ENCODE measurements at places on chromosomes 5 and 9.

GRCh38 chr5:122498163-122498562 is 186.1 kb downstream of the SNCAIP start:
- no peak for DNase-seq

GRCh38 chr5:13572163-13572562 is 372.3 kb downstream of the DNAH5 start:
- DNase-seq: no peak

DNA sequence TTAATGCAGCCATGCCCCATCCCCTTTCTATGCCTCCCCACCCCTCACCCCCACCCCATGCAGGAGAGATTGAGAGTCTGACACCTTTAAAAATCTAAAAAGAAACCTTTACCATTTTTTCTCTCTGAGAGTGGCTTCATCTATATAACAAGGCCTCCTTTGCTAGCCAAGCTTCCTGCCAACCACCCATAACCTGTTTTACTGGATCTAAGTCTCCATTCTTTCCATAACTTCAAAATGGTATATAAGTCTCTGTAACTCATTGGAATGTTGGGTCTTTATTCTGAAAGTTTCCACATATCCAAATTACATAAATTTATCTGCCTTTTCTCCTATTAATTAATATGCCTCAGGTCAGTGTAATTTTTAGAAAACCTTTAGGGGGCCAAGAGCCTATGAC is 1174.0 kb downstream of the MAT2B start:
- DNase-seq: no peak

DNA sequence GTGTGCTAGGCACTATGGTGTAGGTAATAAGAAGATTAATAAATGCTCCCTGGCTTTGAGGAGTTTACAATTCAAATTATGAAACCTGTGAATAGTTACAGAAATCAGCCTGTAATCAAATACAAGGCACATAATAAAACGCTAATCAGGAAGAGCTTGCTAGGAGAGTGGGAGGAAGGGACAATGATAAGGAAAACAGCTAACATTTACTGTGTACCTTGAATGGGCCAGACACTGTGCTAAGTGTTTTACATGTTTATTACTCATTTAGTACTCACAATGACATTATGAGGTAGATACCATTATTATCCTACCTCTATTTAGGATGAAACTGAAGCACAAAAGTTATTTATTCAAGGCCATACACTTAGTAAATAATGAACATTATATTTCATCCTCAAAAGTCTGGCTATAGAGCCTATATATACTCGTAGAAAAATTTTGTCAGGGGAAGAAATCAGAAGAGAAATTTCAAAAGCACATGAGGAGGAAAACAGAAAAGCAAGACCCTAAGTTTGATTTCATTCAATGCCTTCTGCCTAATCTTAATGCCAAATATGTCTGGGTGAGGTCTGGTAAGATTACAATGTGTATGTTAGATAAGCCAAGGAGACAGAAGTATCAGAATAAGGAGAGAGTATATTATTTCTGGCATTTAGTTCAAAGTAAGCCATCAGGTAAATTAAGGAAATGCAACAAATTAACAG is 35.9 kb downstream of the AFF4 start:
- DNase-seq: no peak

DNA sequence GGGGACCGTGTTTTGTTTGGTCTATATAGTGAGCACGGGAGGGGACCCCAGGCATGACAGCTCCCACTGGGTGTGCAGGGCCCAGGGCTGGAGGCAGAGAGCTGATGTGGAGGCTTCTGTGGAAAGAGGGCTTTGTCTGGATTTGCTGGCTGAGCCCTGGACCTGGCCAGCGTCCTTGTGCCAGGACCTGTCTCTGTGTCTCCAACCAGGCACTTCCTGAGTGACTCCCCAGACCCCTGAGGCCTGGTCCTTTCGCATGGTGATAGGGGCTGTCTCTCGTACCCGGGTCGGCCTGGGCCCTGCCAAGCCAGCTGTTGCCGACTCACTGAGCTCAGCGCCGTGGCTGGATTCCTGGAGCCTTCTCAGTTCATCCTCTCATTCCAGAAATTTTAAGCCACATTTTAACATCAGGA is 77.6 kb downstream of the ADAMTS2 start:
- peak; percentile 4 for DNase-seq

GRCh38 chr5:140574165-140574564 is 9.5 kb downstream of the SLC35A4 start:
- DNase-seq: no peak

DNA sequence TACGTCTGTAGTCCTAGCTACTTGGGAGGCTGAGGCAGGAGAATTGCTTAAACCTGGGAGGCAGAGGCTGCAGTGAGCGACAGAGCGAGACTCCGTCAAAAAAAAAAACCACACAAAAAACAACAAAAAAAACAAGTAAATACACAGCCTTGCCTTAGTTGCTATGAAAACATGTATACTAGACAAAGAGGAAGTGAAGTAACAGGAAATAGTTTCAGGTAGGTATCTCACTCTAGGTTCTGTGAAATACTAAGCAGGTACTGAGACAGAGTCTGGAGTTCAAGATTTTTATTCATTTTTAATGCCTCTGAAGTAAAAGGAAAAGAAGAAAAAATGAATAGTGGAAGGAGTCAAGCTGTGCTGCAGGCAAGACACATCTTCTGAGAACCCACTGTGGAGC is 687.9 kb upstream of the RGMB start:
- no peak for DNase-seq

GRCh38 chr5:4651806-4652565 is 488.1 kb upstream of the ADAMTS16 start:
- no peak for DNase-seq

DNA sequence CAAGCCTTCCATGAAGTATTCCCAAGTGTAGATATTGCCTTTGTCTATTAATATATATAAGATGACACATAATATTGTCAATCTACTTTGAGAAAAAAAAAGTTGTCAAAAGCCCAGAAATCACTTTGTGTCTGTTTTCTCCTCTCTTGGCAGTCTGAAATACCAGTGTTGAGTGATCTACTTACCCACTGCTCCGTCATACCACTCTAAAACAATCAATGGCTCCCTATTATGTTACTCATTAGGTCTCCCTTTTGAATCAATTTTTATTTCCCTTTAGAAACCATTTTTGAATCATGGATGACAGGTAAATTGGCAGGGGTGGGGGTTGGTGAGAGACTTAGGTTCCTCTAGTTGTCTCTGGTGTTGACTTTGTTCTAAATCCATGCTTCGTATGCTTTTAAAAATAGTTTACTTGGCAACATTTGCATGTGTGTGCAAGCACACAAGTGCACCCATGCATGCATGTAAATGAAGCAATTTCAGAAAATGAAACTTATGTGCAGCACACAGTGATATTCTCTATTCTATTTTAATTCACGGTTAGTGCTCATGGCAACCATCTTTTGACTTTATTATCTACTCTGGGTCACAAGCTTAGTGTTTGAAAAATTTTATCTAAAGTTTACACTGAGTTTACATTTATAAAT is 378.9 kb downstream of the RAB3C start:
- no peak for DNase-seq

DNA sequence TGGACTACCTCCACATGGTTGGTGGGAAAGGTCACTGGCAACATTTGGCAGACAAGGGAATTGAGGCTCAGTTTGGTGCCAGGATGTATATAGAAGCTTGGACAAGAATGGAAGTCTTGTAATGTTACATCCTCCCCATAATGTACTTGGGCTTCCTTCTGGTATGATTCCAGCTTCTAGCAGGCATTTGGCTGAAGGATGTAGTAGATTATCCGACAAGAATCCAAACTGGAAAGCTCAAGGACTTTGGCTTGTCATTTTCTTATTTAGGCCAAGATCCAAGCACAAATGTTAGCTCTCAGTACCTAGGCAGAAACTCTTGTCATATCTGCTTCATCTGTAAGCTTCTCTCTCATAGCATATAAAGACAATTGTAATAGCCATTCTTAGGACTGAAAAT is 209.1 kb downstream of the MAPKAP1 start:
- no peak for DNase-seq

DNA sequence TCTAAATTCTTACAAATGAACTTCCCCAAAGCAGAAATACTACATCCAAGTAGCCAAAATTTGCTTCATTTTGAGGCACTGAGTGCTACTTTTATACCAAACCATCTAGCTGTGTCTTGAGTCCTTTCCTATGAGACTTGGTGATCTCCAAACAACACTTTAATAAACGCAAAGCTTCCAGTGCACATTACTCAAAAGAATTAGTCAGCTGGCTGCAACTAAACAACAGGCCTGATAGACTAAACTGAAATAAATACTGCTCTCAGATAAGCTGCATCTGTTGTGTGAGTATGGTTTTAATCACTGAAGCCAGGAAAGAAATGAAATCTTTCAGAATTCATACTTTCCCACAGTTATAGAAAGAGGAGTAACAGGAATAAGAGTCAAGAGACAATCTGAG is 80.3 kb downstream of the VCAN start:
- no peak for DNase-seq

DNA sequence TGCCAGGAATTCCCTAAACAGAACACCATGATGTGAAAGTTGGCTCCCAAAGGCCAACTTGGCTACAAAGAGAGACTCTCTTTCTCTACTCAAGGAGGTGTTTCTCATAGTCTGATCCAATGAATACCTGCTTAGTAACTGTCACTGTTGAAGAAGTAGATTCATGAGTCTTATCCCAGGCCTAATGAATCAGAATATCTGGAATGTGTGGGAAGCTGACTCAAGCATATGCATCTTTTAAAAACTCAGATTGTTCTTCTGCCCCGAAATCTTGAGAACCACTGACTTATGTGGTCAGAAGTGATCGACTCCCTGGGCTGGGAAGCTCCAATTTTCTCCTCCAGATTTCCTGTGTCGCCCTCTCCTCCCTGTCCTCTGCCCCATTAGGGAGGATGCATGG is 345.6 kb downstream of the PLK2 start:
- no peak for DNase-seq

GRCh38 chr5:14721990-14722656 is 57.6 kb downstream of the OTULIN start:
- DNase-seq: no peak

DNA sequence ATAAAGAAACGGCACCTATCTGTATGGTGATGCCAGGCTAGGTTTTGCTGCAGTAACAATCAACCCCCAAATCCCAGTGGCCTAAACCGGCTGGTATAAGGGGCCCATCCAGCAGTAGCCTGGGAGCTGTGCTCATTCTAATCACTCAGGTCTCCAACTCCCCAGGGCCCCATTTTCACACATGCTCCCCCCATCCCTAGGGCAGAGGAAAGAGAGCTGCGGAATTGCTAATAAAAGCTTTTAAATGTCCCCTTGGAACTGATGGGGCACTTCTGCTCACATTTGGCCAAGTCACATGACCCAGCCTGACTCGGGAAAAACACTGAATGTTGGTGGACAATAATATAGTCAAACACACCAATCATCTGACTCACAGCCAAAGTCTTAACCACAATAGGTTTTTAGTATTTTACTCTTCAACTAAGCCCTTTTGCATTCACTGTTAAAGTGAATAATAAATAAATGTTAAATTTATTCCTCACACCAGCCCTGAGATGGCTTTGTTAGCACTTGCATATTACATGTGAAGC is 1.6 kb downstream of the FBLL1 start:
- no peak for DNase-seq

GRCh38 chr5:12315461-12315860 is 411.2 kb upstream of the CTNND2 start:
- no peak for DNase-seq

- DNase-seq: no peak
Measured at GRCh38 chr5:171986772-171987171, 19.7 kb downstream of the FBXW11 start.

GRCh38 chr9:11002705-11003104 is 389.9 kb upstream of the PTPRD start:
- DNase-seq: no peak

DNA sequence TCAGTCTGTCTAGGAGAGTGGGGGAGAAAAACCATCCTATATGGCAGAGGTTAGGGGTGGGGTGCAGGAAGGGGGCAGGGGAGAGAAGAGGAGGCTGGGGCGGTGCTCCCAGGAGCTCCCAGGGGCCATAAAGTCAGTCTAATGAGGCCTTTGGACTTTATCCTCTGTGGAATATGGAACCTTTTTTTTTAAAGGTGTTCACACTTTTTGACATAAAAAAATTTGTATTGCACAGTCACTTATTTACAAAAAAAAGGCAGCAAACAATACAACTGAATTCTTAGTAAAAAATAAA is 51.9 kb upstream of the SYNPO start:
- no peak for DNase-seq

DNA sequence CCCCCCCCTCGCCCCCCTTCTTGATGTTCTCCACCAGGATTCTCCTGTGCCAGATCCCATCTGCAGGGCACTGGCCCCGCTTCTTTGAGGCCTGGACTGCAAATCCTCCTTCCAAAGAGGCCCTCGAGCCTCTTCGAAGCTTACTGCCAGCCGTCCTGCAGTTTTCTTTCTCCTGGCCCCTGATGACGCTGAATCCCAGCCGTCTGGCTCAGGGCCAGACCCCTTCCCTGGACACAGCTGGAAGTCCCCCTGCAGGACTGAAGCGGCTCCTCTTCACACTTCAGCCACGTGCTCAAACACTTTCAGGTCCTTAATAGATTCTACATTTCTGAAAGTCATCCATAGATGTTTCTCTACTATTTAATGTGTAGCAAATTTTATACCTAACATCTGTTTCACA is 121.5 kb downstream of the EHMT1 start:
- no peak for DNase-seq

GRCh38 chr9:121556580-121556979 is 56.9 kb upstream of the GGTA1 start:
- DNase-seq: no peak

- no peak for DNase-seq
Measured at GRCh38 chr5:176519810-176520720, 17.1 kb downstream of the RNF44 start.

DNA sequence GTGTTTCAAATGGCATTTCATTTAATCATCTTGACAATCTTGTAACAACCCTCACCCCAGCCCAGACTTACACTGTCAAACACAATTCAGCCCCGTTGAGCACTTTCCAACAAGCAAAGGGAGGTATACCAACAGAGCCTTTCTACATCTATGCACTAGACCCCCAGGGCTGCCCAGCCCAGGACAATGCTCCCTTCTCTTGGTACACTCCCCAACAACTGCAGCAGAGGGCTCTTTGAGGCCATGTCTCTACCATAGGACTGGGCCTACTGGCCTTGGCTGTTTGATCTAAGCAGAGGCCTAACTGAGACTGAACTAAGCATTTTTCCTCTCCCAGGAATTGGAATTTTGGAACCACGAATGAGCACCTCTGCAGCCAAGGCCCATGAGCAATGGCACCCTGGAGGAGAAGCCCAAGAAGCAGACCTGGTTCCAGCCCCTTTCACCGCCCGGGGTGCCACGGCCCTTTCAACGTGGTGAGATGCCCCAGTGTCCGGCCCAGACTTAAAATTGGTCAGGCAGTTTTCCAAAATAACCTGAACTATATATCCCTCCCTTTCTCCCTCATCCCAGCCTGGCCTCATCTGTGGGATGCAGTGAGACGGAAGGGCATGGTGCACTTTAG is 43.6 kb downstream of the B4GALT1 start:
- DNase-seq: no peak
